ENCODE measurements at places on chromosomes 7 and 10.

DNA sequence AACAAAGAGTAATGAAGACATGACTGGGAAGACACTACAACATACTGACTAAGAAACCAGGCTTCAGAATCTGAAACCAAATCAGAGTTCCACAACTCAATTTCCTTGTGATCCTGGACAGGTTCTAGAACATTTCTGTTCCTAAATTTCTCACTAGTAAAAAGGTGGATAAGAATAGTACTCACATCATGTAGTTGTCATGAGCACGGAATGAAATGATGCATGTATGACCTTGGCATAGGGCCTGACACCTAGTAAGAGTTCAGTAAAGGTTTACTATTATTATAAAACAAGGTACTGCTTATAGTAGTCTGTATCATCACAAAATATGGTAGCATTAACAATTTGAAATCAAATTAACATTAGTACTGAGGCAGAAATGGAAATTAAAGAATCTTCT lies 19.9 kb downstream of the DOCK4 start:
- no peak for DNase-seq

DNA sequence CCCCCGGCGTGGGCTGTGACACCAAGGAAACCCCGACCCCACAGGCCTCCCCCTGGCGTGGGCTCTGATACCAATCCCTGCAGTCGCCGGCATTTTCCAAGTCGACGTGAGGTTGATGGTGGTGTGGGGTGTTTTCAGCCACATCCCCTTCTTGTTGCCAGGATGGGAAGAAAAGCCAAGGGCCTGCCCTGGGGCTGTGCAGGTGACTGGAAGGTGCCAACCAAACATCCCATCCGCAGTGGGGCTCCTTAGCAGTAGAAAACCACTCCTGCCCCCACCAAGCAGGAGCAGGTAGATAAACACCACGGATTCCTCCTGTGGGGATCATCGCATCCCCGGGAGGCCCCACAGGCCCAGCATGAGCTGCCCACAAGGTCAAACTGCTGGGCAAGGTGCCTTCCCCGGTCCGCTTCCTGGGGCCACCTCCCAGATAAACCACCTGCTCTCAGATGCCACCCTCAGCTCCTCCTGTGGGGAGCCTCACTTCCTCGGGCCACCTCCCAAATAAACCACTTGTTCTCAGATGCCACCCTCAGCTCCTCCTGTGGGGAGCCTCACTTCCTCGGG lies 88.5 kb upstream of the DIP2C start:
- DNase-seq: no peak

- no peak for DNase-seq
These were observed 152.0 kb downstream of the PHTF2 start for GRCh38 chr7:77950548-77950947.

DNA sequence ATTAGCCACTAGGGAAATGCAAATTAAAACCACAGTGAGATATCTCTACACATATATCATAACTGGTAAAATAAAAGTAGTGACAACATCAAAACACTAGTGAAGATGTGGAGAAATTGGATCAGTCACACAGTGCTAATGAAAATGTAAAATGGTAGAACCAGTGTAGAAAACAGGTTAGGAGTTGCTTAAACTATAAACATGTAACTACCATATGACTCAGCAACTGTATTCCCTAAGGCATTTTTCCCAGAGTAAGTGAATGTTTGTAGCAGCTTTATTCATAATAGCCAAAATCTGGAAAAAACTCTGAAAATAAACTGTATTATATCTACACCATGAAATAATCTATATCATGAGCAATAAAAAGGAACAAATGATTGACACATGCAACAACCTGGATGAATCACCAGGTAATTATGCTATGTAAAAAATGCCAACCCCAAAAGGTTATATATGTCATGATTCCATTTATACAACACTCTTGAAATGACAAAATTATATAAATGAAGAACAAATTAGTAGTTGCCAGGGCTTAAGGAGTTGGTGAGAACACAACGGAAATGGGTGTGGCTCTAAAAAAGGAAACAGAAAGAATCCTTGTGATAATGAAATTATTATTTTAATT lies 22.8 kb downstream of the SLC25A40 start:
- no peak for DNase-seq

- no peak for DNase-seq
These were observed 415.1 kb upstream of the FZD8 start for GRCh38 chr10:36057180-36057579.

Data from neuronal stem cell (in vitro differentiated cells).